GM23248 (cell line): ENCODE measurements at places on chromosomes 13 and 19. TPM values are rescaled to one million over a fixed set of nuclear protein-coding genes. Genes with fewer than 3 reads are reported as not detected.

DNA sequence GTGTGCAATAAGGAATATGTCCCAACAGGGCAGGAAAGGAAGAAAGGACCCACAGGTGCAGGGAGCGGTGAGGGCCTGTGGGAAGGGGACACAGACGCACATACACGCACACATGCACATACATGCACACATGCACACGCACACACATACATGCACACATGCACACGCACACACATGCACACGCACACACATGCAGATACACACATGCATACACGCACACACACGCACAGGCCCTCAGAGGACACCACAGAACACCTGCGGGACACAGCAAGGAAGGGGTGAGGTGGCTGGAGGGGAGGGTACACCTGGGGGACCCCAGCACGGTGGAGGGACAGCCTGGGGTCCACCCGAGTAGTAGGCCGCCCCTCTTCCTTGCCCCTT lies 12.9 kb downstream of the PIP5K1C start:
- no peak for DNase-seq

DNA sequence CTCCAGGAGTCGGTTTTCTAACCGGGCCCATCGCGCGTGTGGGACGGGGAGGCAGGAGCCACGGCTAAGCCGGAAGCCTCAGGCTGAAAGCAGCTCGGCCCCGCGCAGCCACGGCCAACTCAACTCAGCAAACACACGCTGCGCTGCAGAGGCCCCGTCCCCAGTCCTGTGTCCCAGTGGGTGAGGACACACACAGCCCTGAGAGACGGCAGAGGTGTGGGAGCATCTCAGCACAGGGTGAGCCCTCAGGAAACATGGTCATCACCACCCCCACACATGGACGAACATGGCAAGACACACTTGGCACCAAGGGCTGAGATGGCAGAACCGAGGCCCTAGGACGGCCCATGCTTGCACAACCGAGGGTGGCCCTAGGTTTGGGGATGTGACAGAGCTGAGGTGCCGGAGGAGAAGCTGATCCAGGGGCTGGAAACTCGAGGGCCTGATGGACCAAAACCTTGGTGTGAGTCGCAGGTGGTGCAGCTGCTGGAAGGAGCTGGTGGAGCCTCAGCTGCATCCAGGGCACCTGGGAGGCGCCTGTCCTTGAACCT lies 29.0 kb upstream of the C13orf46 start:
- DNase-seq: no peak

DNA sequence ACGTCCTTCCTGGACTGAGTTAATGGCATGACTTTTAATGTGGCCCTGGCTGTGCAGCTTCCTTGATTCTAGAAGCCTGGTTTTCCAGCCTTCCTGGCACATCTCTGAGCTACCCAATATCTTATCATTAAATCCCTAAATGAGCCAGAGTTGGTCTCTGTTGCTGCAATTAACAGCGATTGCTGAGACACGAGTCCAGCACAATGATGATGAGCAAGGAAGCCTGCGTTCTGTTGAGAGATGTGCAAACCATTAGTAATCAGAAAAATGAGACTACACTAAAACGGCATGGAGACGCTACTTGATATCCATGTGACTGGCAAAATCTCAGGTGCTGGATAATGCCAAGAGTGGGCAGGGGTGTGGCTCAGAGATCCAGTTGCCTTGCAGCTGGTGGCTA lies 26.2 kb downstream of the GPR42 start:
- DNase-seq: no peak

DNA sequence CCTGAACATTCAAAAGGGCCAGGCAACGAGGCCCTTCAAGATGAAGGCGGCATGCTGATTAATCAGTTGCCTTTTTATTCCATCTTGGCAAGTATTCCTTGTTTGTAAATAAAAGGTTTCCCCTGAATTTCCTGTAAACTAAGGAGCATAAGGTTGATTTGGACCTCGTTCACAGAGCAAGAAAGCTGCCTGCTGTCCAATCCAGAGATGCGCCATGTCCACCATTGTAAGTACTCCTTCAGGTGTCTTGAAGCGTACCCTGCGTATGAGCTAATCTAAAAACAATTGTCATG lies 884.7 kb downstream of the PCDH9 start:
- DNase-seq: no peak

DNA sequence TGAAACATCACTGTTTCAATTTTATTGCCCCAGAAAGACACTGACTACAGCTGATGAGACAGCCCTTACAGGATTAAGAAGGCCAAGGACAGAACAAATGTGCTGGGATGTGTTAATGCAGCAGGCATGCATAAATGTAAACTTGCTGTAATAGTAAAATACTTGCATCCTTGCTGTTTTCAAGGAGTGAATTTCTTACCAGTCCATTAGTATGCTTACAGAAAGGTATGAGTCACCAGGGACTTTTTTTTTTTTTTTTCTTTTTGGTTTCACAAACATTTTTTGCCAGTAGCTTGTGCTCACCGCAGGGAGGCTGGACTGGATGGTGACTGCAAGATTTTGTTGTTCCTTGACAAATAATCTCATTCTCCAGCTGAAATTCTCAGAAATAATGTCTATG lies 55.1 kb downstream of the GPR180 start:
- peak; percentile 93 for DNase-seq

- no peak for DNase-seq
These were observed 152.9 kb downstream of the SIPA1L3 start for GRCh38 chr19:38059897-38060296.

DNA sequence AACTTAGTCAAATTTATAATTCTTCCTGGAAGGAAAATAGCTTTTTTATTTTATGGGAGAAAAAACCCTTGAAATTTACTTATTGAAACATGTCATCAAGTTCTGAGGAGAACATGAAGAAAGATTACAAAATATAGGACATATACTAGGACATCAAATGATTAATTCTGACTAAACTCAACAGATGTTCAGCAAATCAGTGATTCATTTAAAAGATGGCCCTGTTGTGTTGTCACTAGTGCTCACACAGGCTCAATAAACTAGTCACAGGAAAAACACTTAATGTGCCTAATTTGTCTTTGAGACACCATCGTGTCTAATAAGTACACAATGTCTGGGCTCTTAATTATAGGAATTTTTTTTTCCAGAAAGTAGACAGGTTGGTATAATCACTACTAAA lies 223.8 kb upstream of the TMTC4 start:
- DNase-seq: peak; percentile 51

GRCh38 chr13:110938662-110939421 lies 24.0 kb upstream of the ANKRD10 start:
- no peak for DNase-seq

- DNase-seq: no peak
These were observed 54.0 kb downstream of the RFX2 start for GRCh38 chr19:6056282-6056741.

GRCh38 chr13:110650436-110650835 lies 35.1 kb downstream of the NAXD start:
- DNase-seq: no peak

- peak; percentile 57 for DNase-seq
These were observed 31.7 kb downstream of the RASA3 start for GRCh38 chr13:114100446-114101357.

DNA sequence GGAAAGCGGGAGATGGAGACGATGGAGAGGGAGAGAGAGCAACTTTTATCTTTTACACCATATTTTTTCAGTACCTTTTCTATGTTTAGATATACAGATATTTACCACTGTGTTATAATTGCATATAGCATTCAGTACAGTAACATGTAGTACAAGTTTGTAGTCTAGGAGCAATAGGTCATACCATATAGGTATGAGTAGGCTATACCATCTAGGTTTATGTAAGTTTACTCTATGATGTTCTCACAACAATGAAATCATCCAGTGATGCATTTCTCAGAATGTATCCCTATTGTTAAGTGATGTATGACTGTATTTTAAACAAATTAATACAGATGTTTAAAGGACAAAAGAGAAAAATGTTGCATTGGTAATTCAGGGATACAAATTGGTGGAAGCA lies 136.1 kb downstream of the PDS5B start:
- DNase-seq: no peak

DNA sequence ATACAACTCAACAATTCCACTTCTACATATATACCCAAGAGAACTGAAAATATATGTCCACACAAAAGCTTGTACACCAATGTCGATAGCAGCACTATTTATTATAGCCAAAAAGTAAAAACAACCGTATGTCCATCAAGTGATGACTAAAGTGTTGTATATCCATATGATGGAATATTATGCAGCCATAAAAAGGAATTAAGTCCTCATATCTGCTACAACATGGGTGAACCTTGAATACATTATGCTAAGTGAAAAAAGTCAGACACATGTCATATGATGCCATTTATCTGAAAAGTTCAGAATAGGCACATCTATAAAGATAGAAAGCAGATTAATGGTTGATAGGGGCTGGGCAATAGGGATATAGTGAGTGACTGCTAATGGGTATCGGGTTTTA lies 204.5 kb downstream of the KCNRG start:
- DNase-seq: no peak

DNA sequence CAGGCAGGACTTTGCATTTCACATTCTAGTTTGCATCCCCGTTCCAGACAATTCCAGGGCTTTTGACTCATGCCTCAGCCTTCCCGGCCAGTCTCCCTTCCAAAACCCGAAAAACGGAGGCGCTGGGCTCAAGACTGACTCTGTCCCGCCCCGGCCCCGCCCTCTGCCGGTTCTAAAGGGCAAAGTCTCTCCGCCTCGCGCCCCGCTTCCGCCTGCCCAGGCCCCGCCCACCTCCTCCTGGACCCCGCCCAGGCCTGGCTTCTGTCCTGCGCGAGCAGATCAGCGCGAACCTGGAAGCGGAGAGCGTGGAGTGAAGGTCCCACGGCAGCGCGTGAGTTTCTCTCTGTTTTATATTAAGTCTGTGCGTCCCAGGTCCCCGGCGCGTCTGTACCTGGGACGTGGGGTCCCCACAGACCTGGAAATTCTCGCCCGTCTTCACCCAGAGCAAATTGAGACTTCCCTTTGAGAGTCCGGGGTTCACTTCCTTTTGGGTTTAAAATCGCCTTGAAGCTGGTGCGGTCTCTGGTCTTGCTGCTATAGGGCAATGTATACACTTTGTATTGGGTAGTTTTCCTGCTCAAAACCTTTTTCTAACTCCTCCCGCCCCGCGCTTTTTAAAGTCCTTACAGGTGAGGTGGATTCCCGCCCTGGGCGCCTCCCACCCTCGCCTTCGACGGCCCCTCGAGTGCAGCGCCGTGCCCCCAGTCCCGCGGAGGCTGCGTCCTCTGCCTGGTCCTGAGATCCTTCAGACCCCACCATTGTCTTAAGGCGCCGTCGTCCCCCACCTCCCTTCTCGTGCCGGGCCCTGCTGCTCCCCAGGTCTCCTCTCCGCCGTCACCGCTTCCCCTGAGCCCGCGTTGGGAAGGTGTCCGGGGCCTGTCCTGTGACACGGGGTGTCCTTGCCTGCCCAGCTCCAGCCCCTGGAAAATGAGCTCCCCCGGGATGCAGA lies 31.2 kb downstream of the ZNF701 start:
- DNase-seq: peak; percentile 97

DNA sequence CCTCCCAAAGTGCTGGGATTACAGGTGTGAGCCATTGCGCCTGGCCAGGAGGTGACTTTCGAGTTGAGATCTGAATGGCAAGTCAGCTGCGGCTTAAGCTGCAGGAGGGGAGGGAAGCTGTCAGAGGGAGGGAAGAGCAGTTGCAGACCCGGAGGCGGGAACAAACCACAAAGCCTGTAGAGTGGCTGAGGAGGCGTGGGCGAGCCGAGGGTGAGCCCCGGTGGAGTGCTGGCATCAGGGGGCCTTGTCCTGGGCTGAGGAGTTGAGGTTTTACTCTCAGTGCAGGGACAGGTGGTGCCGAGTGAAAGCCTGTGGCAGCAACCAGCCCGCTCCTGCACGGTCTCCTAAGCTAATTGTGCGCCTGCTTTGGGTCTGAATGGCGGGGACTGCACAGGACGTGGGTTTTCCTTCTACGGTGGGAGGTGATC lies 24.2 kb downstream of the PPP1R37 start:
- peak; percentile 17 for DNase-seq

DNA sequence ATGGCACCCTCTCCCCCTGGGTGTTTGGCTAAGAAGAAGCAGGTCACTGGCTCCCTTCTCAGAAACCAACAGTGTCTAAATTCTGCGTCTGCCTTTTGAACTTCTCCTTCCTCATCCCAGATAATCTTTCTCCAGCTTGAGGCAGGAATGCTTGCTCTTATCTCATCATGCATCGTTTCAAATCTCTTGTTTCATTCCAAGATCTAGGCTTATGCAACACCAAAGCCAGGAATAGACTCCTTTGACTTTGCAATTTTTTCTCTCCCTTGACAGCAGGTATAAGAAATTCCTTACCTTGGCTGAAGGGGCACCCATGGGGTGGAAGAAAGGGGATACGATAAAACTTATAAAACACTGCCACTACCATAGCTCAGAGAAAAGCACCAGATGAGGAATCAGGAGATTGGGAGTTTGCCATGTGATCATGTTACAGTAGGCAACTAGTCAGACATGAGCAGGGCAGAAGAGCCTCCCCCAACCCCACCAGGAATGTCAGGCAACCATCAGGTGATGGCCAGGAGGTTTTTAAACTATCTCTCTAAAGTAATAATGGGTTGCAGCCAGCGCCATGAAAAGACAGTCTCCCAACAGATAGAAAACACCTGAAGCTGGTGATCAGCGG lies 498.9 kb downstream of the KLF12 start:
- DNase-seq: no peak

GRCh38 chr19:39308531-39309304 lies 11.9 kb downstream of the LRFN1 start:
- peak; percentile 32 for DNase-seq

DNA sequence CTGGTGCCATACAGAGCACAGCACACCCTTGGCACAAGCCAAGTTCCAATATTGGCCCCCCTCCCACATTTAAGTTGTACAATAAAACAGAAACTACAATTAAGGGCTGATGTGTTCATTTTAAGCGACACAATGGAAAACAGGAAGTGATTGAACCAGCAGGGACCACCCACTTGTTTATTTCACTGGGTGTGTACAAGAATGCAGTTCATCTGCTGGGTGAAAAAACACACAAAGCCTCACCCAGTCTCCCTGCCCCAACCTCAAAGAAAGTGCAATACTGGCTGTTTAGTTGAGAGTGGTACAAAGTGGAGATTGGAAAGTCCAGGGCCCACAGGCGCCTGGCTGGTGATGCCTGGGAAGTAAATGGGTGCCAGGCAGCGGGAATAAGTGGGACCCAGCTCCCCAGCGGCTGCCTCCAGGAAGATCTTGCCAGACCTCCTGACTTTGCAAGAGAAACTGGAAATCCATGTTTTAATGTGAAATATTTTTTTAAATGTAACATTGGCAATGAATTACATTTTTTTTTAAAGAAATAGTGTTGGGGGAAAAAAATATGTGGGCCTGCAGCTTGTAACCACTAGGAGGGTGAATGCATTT lies 322.1 kb downstream of the ZNF536 start:
- DNase-seq: no peak

- peak; percentile 44 for DNase-seq
These were observed 16.2 kb downstream of the CERS1 start for GRCh38 chr19:18879579-18880373.

ZNF534 gene
- polyA plus RNA-seq: 0.16 and 0.20 TPM in 2 replicates

SPATA13 gene
- polyA plus RNA-seq: 2.4 and 4.1 TPM in 2 replicates

ALOX5AP gene
- 0.49 and 0.58 TPM in 2 replicates for polyA plus RNA-seq

WDR62 gene
- polyA plus RNA-seq: 2.6 and 2.7 TPM in 2 replicates

PABPC3 gene
- polyA plus RNA-seq: 0.18 and 0.20 TPM in 2 replicates

YJU2 gene
- polyA plus RNA-seq: 10.6 and 12.9 TPM in 2 replicates

SLC8A2 gene
- 0.11 TPM in 1 of 2 replicates, not detected in the other for polyA plus RNA-seq

ZNF175 gene
- polyA plus RNA-seq: 2.6 and 2.9 TPM in 2 replicates

ZNF878 gene
- 0.18 TPM in 1 of 2 replicates, not detected in the other for polyA plus RNA-seq

IRGQ gene
- polyA plus RNA-seq: 5.7 and 6.0 TPM in 2 replicates

NPAS1 gene
- polyA plus RNA-seq: 21.1 and 23.2 TPM in 2 replicates

IGFL3 gene
- polyA plus RNA-seq: not detected in 2 replicates
